ENCODE measurements at places on chromosomes 13 and 19.
A peak's percentile ranks its signal among the peaks of the same experiment; 100 is the strongest.

DNA sequence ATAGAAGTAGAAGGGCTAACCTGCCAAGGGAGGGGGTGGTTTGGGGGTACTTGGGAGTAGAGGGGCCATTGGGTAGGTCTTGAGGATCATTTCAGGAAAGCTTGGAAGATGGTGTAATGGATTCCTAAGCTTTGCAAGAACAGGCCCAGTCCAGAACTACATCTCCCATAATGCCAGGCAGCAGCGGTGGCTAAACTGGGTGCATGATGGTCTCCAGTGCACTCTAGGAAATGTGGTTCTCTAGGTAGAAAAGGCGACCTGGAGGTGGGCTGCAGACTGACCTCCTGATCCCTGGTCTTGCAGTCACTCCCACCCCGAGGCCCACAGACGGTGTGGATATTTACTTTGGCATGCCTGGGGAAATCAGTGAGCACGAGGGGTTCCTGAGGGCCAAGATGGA is 3.8 kb downstream of the APLP1 start:
- no peak for DNase-seq

DNA sequence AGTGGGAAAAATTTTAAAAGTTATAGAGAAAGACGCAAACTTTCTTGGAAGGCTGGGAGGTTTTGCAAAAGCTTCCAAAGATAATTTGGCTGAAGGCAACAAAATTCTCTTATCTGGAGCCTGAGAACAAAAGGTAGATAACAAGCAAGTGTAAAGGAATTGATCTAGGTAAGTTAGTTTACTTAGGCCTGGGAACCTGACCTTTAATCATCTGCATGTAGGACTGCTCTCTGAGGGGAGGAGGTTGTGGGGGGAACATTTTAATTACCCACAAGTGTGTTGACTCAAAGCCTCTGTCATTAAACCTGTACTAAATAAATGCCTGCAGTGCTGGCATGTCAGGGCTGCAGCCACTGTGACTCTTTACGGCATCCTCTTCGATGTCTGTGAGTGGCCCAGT is 532.3 kb upstream of the SLITRK5 start:
- DNase-seq: no peak

GRCh38 chr19:40110570-40110969 is 19.8 kb upstream of the ZNF780A start:
- no peak for DNase-seq

DNA sequence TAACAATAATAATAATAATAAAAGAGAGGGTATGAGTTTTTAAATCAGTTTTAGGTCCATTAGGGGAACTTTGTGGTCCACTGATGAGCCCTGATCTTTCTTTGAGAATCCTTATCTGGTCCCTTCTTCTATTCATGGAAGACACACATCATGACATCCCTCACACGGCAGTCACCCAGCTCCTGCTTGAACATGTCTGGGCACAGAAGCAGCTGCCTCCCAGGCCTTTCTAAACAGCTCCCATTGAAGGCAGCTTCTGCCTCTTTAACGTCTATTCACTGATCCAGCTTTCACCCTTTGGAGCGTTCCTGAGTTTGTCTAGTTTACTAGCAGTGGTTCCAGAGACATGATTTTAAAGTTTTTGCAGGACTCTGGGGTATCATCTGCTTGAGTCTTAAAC is 42.6 kb upstream of the STK24 start:
- DNase-seq: no peak

GRCh38 chr19:4007021-4007835 is at the start of gene PIAS4:
Gene PIAS4 (plus strand): TSS chr19:4007736. CDS start chr19:4007761, 25 bp downstream.
- peak; percentile 94 for DNase-seq

DNA sequence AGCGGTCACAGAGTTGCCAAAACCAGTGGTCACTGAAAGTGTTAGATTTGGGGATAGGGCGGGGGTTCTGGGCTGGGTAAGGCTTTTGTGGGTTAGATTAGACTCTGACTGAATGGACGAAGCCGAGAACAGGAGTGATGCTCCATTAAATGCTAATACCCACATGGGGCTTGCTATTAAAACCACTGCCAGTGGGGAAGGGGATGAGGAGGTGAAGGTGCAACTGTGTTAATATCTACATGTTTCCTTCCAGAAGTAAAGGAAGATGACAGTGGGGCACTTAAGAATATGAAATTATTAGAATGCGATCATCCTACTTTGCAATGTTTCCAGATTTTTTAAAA is 573 bp upstream of the ZNF614 start:
- DNase-seq: no peak

DNA sequence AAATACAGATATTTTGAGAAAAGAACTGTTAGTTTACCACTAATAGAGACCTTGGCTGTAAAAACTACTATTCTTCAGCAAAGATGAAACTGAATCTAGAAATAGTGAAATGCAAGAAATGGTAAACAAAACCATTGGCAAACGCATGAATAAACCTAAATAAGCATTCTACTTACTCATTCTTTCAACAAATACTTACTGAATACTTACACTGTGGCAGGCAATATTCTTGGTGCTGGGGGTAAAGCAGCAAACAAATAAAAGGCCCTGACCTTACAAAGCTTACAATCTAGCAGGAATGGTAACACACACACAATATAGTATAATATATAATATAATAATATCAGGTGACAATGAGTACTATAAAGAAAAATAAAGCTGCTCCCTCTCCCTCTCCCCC is 38.7 kb downstream of the KATNAL1 start:
- DNase-seq: no peak

GRCh38 chr13:48738311-48738710 is 84.6 kb downstream of the CYSLTR2 start:
- no peak for DNase-seq

GRCh38 chr19:1041272-1041834 is 1.4 kb downstream of the ABCA7 start:
- DNase-seq: no peak

GRCh38 chr19:29598036-29598435 is 8.0 kb upstream of the POP4 start:
- DNase-seq: no peak

DNA sequence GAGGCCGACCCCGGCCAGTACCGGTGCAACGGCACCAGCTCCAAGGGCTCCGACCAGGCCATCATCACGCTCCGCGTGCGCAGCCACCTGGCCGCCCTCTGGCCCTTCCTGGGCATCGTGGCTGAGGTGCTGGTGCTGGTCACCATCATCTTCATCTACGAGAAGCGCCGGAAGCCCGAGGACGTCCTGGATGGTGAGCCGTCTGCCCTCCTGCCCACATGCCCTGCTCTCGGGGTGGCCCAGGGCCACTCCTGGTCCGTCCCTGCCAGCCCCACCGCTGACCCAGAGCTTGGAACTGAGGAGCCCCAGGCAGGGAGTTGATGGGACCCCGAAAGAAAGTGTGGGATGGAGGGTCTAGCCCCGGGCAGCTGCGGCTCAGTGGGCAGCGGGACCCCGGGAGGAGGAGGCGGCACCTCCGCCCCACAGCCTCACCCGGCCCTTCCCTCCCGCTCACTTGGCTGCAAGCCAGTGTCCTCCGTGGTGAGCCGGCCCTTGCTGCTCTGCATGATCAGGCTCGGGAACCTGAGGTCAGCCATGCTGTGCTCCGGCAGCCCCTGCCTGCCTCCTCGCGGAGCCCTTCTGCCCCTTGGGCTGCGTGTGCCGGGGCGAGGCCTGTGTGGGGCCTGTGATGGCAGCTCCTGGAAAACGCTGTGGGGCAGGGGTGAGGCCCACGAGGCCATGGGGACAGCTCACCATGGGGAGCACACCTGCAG is 8.1 kb upstream of the HCN2 start:
- DNase-seq: no peak

- DNase-seq: no peak
Observed at GRCh38 chr19:4531562-4532165, 3.4 kb downstream of the PLIN5 start.

GRCh38 chr19:13781547-13781946 is 7.3 kb downstream of the C19orf53 start:
- DNase-seq: peak; percentile 37

- no peak for DNase-seq
Observed at GRCh38 chr13:83876546-83876945, 5.7 kb downstream of the SLITRK1 start.

DNA sequence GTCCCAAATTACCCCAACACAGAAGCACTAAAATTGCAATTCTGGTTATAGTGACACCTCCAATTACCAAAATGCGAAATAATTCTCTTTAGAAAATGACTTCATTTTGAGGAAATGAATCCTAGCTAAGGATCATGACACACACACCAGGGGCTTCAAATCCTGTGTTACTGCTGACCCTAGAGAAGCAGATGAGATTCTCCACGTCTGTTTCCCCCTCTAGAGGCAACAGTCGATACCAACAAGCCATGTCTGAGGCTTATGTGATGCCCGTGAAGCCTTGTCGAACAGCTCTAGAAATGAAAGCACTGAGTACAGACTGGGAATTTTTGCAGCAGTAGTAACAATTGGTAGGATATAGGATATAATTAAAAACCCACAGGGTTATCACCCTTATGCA is 153.6 kb upstream of the TMTC4 start:
- no peak for DNase-seq

DNA sequence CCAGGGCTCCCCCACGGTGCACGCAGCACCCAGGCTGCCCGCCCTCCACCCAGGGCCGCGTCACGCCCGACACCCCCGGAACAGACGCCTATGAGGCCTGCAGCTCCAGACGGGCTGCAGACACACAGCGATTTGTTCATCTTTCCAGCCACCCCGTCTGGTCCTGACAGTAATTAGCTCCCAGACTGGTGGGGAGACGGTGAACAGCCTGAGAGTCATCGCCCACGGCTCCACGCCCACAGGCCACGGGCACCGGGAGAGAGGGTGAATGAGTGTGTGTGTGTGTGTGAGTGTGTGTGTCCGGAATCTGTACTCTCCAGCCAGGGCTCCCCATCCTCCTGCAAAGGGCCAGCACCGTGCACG is 18.1 kb downstream of the GADD45B start:
- no peak for DNase-seq

- no peak for DNase-seq
Observed at GRCh38 chr13:95289020-95289444, 12.2 kb downstream of the ABCC4 start.

GRCh38 chr19:47475465-47475864 is 3.8 kb upstream of the SLC8A2 start:
- no peak for DNase-seq

- no peak for DNase-seq
Observed at GRCh38 chr13:50907781-50908180, 1.8 kb upstream of the RNASEH2B start.

DNA sequence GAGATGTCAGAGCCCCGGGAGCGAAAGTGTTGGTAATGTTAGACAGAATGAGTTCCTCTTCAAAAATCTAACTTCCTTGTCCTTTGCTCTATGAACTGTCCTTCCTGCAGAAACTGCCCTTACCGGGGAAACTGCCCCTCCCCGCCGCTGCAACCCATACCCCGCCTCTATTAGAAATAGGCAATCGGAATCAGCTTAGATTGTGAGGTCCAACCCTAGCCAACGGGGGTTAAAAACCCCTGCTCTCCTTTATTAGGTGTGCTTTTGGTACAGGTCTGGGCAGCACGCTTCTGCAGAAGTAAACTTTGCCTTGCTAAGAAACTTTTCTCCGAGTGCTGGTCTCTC is 11.5 kb upstream of the CAPNS1 start:
- no peak for DNase-seq

DNA sequence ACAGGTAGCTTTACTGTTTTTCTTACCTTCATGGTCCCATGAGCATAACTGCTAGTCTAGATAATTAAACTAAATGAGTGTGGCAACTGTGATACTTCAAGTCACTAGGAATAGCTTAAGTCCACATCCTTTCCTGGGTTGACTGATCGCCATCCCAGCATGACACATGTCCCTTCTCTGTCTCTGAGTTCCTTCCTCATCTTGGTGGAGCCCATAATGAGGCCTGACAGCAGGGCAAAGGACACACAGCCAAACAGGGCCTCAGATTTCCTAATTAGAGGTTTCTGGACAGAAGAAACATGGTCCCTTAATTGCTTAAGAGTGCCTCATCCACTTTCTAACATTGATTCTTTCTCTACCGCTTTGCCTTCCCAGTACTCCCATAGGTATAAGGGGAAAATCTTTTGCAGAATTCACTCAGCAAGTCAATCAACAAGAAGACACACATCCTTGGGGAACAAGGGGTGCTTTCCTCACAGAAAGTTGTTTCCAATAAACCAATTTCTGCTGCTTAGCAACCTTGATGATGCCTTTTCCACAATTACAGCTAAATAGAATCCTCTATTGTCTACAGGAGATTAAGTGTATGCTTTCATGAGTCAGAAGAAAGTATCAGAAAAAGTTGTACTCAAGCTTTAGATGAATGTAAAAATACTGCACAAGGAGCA is 208.3 kb upstream of the SERP2 start:
- no peak for DNase-seq

GRCh38 chr13:95391362-95391761 is 90.1 kb upstream of the ABCC4 start:
- DNase-seq: no peak

DNA sequence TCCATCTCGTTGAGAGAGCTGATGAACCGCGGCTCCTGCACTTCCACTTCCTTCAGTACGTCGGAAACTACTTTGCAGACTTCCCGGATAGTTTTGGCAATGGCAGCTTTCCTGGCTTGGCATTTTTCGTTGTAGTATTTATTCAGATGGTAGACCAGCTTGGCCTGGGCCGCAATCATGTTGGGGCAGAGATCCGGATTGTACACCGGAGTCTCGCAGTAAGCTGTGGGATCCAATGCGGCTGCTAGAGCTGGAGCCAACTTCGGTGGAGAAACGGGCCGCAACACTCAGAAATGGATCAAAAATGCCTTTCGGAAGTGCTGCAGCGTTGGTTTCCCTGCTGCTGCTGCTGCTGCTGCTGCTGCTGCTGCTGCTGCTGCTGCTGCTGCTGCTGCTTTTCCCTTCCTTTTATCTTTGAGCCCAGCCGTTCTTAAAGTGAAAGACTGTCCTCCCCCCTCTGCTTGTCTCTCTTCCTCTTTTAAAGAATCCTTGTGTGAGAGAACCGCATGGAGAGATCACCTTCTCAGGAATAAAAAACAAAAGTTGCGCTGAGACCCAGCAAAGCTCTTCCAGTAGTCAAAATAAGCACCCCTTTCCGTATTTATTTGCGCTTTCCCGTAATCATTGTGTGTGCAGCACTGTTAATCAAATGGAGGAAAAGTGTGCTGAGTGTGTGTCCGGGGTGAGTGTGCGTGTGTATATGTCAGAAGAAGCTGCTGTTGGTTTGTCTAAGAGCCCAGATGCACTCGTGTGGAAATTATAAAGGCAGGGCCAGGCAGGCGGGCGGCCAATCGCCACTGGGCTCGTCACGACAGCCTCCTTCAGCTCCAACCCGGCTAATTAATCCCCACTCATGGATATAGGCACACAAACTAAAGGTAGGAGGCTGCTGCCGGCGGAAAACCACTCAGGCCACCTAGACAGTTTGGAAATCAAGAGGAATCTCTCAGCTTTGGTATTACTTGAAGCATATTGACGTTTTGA is at the start of gene MAB21L1:
MAB21L1 (minus strand) TSS at position 730 of the 984 bp plus-strand sequence; CDS start at position 179, 551 bp downstream.
- DNase-seq: no peak

GRCh38 chr13:48493851-48494250 is 39.0 kb downstream of the RCBTB2 start:
- DNase-seq: no peak

All from stimulated activated CD4-positive, alpha-beta T cell treated with anti-CD3 and anti-CD28 coated beads, Interleukin-2, amount 100 ng/mL, for 24 hours (primary cell).